ENCODE measurements at places on chromosomes 1 and 21.
A peak's percentile ranks its signal among the peaks of the same experiment; 100 is the strongest.

- no peak for DNase-seq
Measured at GRCh38 chr1:4317207-4317606, 337.2 kb upstream of the AJAP1 start.

DNA sequence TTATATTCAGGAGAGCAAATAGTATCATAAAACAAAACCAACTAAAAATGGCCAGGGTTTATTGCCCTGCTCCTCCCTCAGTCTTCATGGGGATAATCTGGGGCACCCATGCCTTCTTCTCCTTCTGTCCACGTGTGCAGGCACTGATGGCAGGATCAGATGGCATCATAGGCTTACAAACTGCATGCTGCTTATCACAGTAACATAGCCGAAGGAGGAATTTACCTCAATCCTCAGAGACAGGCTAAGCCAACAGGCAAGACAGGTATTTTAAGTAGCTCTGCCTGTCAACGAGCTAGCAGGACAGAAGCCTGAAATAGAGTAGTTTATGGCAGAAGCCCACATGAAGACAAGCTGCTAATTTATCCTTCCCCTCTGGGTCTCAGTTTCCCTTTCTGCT is 9.4 kb downstream of the LAMB3 start:
- no peak for DNase-seq

DNA sequence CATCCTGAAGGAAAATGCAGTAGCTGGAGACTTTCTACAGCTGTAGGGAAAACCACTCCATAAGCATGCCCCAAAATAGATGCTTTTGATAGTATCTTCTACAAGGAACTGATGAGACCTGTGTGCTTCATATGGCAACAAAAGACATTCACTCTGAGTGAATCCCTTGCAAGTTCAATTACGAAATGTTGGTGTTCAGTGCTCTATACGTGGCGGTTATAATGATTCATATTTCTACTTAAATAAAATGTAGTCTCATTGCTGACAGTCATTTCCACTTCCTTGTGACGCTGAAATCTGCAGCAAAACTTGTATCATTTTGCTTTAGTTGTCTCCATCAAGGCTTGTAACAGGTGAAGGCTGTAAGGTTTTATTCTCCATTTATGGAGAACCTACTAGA is 20.6 kb downstream of the TOR1AIP2 start:
- no peak for DNase-seq

DNA sequence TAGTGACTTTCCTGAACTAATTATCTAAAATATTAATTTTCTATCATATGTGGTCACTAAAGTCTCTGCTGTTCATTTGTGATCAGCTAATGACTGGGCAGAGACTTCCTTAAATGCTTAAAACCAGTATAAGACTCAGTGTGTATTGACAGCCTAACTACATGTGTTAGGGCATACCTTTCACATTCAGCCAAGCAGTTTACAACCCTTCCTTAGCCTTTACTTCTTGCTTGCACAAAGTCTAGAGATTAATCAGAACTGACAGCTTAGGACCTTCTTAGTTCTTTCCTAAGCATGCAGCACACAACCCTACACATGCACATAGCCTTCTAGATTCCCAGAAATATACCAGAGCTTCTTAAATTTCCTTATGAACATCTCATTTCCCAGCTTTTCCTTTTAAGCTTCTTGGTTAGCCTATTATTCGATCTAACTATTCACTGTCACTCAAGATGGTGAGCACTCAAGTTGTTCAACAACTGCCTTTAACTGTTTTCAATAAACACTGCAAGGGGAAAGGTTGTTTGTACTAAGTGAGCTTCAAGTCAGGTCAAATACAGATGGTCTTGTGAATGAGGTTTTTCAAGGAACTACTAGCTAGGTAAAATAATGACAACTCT is 13.4 kb downstream of the EYA3 start:
- no peak for DNase-seq

GRCh38 chr1:115746021-115746690 is 22.4 kb downstream of the CASQ2 start:
- no peak for DNase-seq

GRCh38 chr1:175600721-175601440 is 142.5 kb downstream of the TNR start:
- DNase-seq = no peak

- no peak for DNase-seq
Measured at GRCh38 chr1:150256198-150256553, 1.4 kb upstream of the CA14 start.

- no peak for DNase-seq
Measured at GRCh38 chr1:93763704-93764365, 82.2 kb upstream of the BCAR3 start.

DNA sequence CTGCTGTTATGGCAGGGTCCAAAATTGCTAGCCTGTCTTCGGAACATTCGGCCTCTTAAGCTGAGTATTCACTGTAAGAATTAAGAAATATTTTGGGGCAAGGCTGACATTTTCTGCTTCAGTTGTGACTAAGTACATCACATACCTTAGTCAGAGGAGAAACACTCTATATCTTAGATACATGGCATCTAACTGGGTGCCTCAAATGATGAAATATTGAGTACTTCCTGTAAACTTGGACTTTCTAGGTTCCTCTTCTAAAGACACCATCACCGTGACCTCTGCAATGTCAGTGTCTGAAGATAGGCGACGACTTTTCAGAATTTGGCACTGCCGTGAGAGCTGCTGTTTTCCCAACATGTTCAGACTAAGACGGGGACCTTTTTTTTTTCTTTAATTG is 65.6 kb downstream of the PCBP3 start:
- no peak for DNase-seq

DNA sequence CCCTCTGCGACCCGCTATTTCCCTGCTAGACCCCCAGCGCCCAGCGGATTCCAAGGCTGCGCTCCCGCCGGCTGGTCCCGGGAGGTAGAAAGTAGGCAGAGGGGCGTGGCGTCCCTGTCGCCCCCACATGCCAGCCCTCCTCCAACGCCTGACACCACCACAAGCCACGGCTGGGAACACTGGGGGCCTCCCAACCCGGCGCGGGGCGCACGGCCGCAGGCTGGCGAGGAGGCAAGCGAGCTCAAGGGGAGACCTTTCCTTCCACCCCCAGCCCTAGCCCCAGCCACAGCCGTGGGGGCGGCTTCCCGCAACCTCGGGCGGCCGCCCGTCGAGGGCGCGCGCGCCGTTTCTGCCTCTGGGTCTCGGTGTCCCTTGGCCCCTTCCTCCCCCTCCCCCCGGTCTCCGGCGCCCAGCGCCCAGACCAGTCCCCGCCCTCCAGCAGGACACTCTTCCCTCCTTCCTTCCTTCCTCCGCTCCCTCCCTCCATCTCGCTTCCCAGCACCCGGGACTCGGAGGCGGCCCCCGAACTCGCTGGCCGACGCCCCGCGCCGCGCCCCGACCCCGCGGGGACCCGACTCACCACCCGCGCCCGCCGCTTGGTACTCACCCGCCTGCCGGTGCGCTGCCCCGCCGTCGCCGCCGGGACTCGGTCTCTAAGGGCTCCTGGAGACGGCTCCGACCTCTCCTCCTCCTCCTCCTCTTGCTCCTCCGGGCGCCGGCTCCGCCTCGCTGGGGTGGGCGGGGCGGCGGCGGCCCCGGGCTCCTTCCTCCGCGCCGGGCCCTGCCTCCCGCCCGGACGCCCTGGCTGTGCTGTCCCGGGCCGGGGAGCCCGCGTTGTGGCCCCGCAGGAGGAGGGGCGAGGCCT is at the start of gene GNG12:
GNG12 (minus strand) TSS at position 731 of the 865 bp plus-strand sequence. CDS start 125,781 bp downstream, outside the sequence.
- DNase-seq = no peak

GRCh38 chr1:112704391-112704933 is 2.5 kb downstream of the RHOC start:
- peak; percentile 59 for DNase-seq

DNA sequence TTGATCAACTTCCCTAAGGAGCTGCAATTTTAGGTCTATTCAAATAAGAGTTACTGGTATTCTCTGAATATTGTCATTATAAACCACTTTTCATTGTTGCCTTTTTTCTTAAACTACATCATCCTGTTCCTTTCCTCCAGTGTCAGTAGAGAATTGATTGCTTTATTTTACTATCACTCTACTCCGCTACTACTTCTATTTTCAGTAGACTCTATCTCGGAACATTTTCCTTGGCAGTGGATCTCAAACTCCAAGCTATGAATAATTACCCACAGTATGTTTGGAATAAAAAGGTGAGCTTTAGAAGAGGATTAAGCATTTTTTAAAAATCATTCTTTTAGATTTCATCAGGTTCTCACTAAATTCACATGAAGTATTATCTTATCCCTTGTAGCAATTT is 224.9 kb downstream of the GREM2 start:
- no peak for DNase-seq

DNA sequence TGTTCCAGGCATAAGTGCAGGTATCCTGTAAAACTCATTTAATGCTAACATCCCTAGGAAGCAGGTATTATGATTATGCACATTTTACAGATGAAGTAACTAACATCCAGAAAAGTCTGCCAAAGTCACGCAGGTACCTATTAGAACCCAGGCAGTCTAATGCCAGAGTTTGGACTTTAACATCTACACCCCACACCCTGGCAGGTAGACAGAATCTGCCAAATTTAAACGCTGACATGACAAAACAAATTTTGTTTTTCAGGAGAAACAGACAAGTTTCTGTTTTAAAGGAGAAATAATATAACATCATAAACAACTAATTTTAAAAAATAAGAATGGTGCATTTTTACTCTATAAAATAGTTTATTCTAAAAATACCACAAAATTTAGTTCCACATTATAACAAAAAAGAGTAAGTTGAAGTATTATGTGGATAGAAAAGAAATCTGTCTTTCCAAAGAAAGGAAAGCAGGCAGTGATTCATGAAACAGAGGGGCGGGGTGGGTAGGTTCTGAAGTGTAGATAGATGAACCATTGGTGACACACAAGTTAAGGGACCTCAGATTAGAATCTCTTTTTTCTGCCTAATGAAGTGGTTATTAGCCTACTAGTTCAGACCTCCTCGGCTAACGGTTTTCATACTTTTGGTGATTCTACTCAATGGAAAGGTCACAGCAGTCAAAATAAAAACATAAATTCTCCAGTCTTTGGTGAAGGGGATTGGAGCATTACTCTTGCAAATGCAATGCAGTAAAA is 1.7 kb downstream of the ASPM start:
- DNase-seq = no peak

DNA sequence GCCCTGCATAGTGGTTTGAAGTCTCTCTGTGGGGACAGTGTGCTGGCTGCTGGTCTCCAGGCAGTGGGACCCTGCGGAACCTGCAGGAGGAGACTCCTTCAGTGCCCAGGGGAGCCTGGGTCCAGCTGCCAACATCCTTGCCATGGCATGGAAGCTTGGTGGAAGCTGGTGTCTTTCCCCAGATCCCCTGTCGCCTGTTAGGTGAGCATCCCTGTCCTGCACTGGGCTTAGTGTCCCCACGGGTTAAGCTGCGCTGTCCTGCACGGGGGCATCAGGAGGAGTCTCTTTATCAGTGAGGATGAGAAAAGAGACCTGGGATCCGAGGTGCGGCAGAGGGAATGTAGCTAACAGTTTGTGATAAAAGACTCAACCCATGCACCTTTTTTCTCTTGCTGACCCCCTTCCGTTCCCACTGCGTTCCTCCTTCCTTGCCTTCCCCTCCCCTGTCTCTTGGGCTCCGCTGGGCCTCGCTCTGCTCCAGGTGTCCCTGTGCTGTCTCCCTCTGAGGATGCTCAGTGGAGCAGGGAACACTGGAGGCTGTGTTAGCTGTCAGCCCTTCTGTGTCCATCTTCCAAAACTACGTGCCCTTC is 59.3 kb downstream of the SLC37A1 start:
- no peak for DNase-seq

- no peak for DNase-seq
Measured at GRCh38 chr1:247287460-247287859, 31.6 kb downstream of the VN1R5 start.

DNA sequence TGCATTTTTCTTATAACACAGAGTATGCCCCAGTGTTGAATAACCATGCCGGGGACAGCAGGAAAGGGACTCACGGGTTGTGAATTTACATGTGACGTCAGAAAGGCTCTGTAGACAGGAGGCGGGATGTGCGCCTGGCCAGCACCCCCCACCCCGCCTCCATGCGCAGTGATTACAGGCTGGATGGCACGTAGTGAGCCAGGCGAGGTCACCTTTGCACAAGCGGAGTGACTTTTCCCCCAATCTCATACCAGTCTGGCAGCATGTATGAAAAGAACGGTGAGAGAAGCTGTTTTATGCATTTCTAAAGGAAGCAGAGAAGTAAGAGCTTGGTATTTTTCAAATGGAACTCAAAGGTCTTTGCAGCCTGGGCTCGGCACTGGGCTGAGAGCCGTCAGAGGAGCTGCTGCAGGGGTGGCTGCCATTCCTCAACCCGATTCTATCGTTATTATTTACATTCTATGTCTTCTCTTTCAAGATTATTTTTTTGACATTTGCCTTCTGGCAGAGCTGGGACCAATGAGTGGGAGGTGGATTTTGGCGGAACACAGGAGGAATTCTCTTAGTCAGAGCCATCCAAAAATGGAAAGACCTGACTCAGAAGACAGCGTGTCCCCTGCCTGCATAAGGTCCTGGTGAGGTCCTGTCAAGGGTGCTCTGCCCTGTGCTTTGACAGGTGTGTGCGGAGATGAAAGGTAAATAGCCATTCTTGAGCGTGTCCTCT is 115.6 kb upstream of the SLC45A1 start:
- DNase-seq = peak; percentile 4

- no peak for DNase-seq
Measured at GRCh38 chr1:90417126-90417525, 300.0 kb downstream of the BARHL2 start.

GRCh38 chr1:208183977-208184911 is 59.9 kb downstream of the PLXNA2 start:
- DNase-seq = no peak

DNA sequence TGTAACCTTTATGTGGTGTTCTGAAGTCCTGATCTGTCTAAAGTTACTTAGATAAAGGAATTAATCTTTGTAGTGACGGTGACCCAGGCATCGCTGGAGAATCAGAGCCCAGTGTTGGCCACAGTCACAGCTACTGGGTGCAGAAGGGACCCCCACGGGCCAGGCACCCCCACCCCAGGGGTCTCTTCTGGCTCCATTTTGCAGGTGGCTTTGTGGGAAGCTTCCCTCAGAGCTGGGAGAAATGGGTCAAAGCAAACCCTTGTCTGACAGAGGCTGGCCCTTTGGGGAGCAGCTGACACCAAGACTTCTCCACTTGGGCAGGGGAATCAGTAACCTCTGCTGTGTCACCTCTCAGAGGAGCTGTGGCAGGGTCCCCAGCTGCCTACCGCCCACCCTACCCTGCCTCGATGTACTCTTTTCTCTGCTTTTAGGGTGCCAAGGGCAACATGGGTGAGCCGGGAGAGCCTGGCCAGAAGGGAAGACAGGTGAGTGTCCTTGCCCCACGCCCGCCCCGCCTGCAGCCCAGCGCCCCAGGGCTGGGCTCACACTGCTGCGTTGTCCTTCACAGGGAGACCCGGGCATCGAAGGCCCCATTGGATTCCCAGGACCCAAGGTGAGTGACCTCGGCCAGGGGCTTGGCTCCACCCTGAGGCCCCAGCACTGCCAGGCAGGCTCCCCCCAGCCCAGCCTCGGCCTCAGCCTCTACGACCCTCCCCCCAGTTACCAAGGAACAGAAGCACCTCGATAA is 17.7 kb downstream of the COL6A2 start:
- no peak for DNase-seq

All from spinal cord (tissue), 10 donors.